ENCODE measurements at places on chromosomes 7 and 10. TPM values are rescaled to one million over a fixed set of nuclear protein-coding genes. Genes with fewer than 3 reads are reported as not detected.

- H3K27ac ChIP-seq, result no peak overlapping the region
- H3K36me3 ChIP-seq, result no peaks in the 10 kb centered on the region
- no peaks in the 10 kb centered on the region for H3K4me1 ChIP-seq
- no peak overlapping the region for H3K4me3 ChIP-seq
- peaks cover 70% of the 10 kb centered on the region for H3K27me3 ChIP-seq
- no peak for DNase-seq
These were observed 85.4 kb downstream of the GPR26 start for GRCh38 chr10:123751342-123752134.

DNA sequence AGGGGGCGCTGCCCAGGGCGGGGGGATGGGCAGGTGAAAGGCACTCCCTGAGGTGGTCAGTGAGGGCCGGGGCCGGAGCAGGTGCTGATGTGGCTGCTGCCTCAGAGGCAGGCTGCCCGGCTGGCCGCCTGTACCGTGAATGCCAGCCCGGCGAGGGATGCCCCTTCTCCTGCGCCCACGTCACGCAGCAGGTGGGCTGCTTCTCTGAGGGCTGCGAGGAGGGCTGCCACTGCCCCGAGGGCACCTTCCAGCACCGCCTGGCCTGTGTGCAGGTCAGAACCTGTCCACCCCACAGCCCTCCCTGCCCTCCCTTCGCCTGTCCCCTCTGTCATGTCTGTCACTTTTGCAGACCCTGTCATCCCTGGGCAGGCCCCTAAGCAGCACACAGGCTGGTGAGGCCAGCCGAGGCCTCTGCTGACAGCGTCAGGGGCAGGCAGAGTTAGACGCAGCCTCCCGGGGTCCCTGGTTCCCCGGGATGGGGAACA, 21.9 kb upstream of the ZNF862 start:
- H3K36me3 ChIP-seq, result no peaks in the 10 kb centered on the region
- DNase-seq, result no peak

DNA sequence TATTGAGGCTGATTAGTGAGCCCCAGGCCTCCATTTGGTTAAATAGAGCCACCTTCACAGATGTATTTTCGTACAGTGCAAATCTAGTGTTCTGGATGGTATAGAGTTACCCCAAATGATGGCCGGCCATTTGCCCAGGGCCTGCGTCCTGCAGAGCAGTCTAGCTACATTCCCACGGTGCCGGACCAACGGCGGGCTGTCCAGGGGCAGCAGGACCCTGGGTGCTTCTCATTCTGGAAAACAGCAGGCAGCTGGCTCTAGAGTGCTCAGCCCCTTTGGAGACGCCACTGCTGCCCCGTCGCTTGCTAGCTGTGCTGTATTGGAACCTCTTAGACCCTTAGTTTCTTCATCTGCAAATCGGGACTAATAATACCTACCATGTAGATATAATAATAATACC, 149.1 kb downstream of the RGS10 start:
- no peak overlapping the region for H3K27ac ChIP-seq
- no peaks in the 10 kb centered on the region for H3K4me1 ChIP-seq
- no peak for DNase-seq
- H3K36me3 ChIP-seq, result no peaks in the 10 kb centered on the region
- H3K27me3 ChIP-seq, result no peaks in the 10 kb centered on the region

GRCh38 chr7:155593461-155594162, 47.3 kb upstream of the CNPY1 start:
- H3K4me1 ChIP-seq, result peaks cover 41% of the 10 kb centered on the region
- H3K36me3 ChIP-seq, result no peaks in the 10 kb centered on the region
- no peak overlapping the region for H3K27ac ChIP-seq
- no peak for DNase-seq

- no peaks in the 10 kb centered on the region for H3K27me3 ChIP-seq
- H3K4me1 ChIP-seq, result peaks cover 44% of the 10 kb centered on the region
- H3K4me3 ChIP-seq, result no peak overlapping the region
- no peak for DNase-seq
- no peaks in the 10 kb centered on the region for H3K36me3 ChIP-seq
These were observed 150.0 kb upstream of the RSU1 start for GRCh38 chr10:16966991-16967865.

The MYO1G gene
- 0.39 TPM for total RNA-seq

DNA sequence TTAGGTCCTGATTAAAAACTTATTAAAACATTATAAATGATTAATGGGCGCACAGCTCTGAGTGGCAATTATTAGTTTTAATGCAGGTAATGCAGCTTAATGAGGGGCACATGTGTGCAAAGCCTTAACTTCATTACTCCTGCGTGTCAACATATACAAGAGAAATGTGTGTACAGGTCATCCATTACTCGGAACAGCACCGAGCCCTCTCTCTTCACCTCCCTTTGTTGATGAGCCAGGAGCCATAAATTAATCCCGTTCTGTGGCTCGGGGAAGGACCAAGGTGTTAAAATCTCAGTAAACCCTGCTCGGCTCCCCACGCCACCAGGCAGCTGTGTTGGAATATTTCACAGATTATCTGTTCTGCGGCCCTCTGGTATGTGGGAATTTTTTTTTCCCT, 77.8 kb downstream of the EBF3 start:
- H3K27me3 ChIP-seq, result no peaks in the 10 kb centered on the region
- no peak overlapping the region for H3K4me3 ChIP-seq
- H3K27ac ChIP-seq, result no peak overlapping the region
- H3K36me3 ChIP-seq, result no peaks in the 10 kb centered on the region
- DNase-seq, result no peak

- peaks cover 34% of the 10 kb centered on the region for H3K27me3 ChIP-seq
- no peak overlapping the region for H3K27ac ChIP-seq
- no peak for DNase-seq
- no peak overlapping the region for H3K4me3 ChIP-seq
- no peaks in the 10 kb centered on the region for H3K4me1 ChIP-seq
- no peaks in the 10 kb centered on the region for H3K36me3 ChIP-seq
These were observed 6.1 kb upstream of the PCBD1 start for GRCh38 chr10:70894416-70894815.

DNA sequence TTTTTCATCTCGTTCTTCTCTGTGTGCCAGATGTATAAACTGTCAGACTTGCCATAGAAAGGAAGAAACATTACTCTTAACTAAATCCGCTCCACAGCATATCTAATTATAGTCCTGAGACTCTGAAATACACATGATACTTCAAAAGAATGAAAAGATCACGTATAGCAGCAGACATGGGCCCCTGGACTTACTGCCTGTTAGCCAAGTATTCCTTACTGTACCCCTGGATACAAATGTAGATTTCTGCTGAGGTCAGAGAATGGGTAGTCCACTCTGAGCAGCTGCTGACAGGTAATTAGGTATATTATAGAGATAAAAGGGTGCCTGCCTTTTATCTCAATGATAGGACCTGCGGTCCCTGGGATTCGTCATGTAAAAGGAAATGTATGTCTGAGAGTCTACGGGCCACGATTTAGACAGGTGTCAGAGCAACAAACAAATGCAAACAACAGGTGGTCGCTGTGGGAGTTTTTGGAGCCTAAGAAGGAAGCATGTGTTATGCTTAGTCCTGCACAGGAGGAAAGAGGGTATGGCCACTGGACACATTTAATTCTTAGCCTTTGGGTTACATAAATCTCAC, 69.4 kb downstream of the VOPP1 start:
- H3K36me3 ChIP-seq, result no peaks in the 10 kb centered on the region
- no peaks in the 10 kb centered on the region for H3K27me3 ChIP-seq
- no peak overlapping the region for H3K27ac ChIP-seq
- peaks cover 12% of the 10 kb centered on the region for H3K4me1 ChIP-seq
- no peak for DNase-seq

- peaks cover 33% of the 10 kb centered on the region for H3K27me3 ChIP-seq
- no peak overlapping the region for H3K27ac ChIP-seq
- no peaks in the 10 kb centered on the region for H3K4me1 ChIP-seq
- no peak overlapping the region for H3K4me3 ChIP-seq
- no peak for DNase-seq
These were observed 97.0 kb upstream of the FERD3L start for GRCh38 chr7:19242246-19242645.

The PANK1 gene
- 8.6 TPM for total RNA-seq

DNA sequence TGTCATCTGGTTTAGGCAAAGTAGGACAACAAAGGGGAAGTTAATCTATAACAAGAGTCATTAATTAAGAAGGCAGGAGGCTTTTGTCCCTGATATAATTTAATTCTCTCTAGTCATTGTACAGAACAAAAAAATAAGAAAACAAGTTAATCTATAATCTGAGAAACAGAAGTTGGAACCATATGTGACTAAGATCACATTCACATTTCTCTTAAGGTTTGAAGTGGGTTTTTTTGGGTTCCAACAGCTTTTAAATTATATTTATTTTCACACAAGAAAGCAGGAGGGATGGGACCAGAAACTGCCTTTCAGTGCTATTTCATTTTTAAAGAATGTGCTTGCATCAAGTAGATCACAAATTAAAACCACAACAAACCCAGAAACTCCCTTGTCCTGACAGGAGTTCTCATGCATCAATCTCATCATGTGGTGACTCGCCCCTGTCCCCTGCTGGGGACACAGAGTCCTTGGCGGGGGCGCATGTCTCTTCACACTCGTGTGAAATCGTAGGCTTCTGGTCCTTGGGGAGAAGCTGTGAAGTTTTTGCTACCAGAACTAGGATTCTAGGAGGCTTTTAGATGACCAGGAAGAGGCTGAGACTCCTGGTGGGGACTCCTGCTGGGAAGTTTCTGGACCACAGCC, 10.1 kb upstream of the OPN4 start:
- peaks cover 3% of the 10 kb centered on the region for H3K27me3 ChIP-seq
- H3K27ac ChIP-seq, result no peak overlapping the region
- no peaks in the 10 kb centered on the region for H3K4me1 ChIP-seq
- no peak overlapping the region for H3K4me3 ChIP-seq
- DNase-seq, result no peak

DNA sequence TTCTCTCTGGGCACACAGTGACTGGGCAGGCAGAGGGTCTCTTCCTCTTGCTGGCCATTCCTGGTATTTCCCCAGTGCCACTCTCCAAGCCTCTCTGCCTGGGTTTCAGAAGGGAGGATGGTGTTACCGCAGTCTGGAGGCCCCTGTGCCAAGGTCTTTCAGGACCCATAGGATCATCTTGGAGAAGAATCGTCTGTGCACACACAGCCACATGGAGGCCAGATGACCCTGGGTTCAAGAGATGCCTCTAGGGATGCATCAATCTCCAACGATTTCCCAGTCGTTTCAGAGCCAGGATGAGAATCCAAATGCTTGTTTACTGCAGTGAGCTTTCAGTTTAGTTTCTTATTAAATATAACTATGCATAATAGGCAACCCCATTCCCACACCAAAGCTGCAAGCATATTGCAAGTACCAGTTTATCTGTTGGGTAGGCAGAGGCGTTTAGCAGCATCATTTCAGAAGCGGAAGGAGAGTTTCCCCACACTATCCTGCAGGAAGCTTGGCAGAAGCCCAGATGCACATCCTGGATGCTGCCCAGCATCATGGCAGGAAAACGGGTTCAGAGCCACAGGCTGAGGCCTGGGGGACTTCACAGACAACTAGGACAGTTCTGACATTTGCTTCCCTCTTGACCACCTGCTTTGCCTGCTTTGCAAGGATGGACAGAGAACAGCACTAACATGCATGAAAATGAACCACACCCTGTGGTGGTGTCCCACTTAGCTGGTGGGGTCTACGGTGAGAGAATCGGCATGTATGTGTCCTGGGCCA, 134.7 kb upstream of the FAM20C start:
- H3K4me3 ChIP-seq, result no peak overlapping the region
- H3K27ac ChIP-seq, result no peak overlapping the region
- no peak for DNase-seq
- H3K27me3 ChIP-seq, result peaks cover 97% of the 10 kb centered on the region

The TACC2 gene
- total RNA-seq, result 26.5 TPM

DNA sequence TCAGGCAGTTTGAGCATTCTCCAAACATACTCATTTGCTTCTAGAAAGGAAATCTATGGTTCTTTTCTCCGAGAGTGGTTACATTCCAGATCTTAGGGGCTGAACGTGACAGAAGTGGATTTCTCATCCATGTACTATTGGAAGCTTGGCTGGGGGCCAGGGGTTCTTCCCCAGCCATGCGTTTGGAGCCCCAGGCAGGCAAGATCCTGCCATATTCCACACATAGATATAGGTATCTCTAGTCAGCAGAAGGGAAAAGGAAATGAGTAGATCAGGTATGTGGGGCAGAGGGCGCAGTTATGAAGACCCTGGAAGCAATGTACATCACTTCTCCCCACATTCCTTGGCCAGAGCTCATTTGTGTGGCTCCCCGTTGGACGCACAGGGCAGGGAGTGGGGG, 299.8 kb downstream of the CCDC3 start:
- no peak overlapping the region for H3K27ac ChIP-seq
- no peaks in the 10 kb centered on the region for H3K36me3 ChIP-seq
- peaks cover 35% of the 10 kb centered on the region for H3K4me1 ChIP-seq
- H3K27me3 ChIP-seq, result no peaks in the 10 kb centered on the region
- no peak for DNase-seq
- no peak overlapping the region for H3K4me3 ChIP-seq

GRCh38 chr10:95356190-95356955, 65.6 kb upstream of the PDLIM1 start:
- no peak overlapping the region for H3K27ac ChIP-seq
- no peaks in the 10 kb centered on the region for H3K27me3 ChIP-seq
- no peaks in the 10 kb centered on the region for H3K36me3 ChIP-seq
- no peaks in the 10 kb centered on the region for H3K4me1 ChIP-seq

The NRCAM gene
- 15.0 TPM for total RNA-seq

DNA sequence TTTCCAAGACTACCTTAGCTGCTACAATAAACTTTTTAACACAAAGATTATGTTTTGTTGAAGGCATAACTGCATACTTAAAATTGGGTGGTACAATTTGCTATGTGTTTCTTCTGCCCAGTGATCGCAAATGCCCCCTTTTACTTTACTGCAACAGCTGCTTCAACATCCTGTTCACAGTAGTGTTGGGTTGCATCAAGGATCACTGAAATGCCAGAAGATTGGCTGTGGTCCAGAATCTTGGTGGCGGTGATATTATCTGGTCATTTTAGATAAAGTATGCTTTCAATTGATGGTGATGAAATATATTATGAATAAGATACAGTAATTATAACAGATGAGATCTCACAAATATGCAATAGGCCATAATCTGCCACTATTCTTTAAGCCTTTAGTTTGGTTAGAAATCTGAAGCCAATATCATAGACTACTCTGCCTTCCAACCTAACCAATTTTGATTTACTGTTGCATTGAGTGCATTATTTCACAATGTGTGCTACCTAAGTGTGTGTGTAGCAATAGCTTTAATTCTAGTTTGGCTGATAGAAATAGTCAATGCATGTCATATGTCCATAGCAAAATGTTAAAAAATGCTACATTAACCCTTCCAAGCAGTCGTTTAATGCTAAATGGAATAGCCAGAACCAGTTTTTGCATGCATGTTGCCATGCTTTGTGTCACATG, 29.8 kb upstream of the ING3 start:
- no peak for DNase-seq
- H3K27me3 ChIP-seq, result no peaks in the 10 kb centered on the region
- H3K4me1 ChIP-seq, result no peaks in the 10 kb centered on the region
- H3K36me3 ChIP-seq, result no peaks in the 10 kb centered on the region
- H3K4me3 ChIP-seq, result no peak overlapping the region
